ENCODE measurements at places on chromosomes 2 and 18.

DNA sequence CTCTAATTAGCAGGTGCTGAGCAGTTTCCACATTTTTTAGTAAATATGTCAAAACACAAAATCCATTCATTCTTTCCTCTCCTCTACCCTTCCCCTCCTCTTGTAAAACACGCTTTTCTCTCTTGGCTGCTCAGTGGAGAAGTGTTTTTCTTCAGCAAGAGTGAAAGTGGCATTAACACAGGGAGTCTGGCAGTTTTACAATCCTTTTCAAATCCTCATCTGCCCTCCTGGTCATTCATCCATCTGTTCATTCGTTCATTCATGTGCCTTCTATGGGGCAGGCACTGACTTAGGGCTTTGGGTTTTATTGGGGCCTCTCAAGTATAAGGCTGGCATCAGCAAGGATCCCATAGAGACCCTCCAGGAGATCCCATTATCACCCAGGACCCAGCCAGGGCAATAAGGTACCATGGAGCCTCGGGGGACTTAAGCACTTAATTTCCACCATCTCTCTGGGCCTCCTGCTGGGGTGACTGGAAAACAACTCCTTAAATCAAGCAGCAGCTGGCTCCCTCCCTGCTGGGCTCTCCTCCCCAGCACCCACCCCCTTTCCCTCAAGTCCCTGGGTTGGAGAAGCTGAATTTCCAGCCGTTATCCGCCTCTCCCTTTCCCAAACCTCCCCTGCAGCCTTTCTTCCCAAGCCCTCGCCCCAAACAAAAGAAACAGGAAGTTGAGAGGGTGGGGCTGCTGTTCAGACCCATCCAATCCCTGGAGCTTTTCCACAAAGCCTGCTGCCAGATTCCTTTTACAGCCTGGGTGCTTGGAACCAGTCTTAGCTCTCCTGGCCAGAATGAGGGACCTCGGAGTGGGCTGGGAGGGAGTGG, 32.6 kb downstream of the MARCHF4 start:
- peak; percentile 22 for DNase-seq

DNA sequence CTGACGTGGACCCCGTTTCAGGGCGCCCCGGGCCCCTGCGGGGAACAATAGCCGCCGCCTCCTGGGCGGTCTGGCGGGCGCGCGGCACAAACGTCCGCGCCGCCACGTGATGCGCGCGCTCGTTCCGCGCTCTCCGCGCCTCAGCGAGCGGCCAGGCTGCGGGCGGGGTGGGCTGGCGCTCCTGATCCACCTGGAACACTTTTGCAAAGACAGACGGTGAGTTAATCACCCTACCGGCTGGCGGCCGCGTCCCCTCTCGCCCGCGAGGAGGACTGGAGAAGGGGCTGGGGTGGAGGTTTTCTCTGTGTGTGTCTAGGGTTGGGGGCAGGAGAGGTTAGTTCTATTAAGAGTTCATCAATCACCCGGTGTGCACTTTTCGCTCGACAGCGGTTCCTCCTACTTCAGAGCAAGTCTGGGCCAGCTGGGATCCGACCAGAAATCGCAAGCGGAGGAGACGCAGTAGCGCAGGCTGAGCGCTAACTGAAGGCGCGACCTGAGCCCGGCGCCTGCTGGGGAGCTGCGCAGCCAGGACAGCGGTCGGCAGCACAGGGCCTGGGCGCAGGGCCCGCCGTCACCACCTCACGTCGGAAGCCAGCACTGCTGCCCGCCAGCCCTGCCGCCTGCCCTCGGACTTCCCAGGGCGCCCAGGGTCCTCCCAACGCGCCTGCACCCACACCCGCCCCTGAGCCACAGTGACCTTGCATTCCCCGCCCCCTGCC, 10.3 kb upstream of the HOXD1 start:
- no peak for DNase-seq

DNA sequence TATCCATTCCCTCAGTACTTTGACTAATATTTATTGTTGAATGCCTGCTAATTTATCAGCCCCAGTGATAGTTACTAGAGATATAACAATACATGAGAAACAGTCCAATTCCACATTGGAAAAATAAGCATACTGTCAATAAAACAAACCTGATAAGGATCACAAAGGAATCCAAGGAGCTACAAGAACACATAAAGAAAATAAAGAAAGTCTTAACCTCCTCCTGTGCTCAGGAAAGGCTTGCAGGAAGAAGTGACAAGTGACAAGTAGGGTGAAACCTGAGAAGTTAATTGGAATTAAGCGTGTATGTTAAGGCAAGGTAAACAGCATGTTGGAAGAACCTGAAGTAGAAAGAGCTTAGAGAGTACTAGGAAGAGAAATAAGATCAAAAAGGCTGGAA, 20.3 kb upstream of the ASNSD1 start:
- DNase-seq = no peak

GRCh38 chr2:169362118-169362893, at the start of gene LRP2:
Gene LRP2 (minus strand): TSS chr2:169362534. CDS start chr2:169362399, 135 bp downstream.
- DNase-seq = no peak

- no peak for DNase-seq
These were observed 210.8 kb upstream of the THUMPD2 start for GRCh38 chr2:39989888-39990287.

DNA sequence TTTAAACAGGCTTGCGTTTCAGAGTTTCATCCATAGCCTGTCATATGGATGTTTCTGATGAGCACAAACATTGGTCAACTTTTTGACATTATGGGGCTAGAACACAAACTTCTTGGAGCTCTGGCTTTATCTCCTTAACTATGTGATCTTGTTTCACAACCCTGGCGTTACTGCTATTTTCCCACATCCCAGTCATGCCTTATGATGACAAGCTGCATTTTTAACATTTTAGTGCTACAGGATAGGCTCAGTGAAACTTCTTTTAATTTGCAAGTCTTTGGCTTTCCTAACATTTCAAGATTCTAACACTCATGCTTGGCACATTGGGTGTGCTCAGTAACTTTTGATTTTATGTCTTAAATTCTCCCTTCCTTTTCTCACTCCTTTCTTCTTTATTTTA, 21.0 kb upstream of the PDE1A start:
- DNase-seq = no peak
